ENCODE measurements at places on chromosomes 5 and 9.

DNA sequence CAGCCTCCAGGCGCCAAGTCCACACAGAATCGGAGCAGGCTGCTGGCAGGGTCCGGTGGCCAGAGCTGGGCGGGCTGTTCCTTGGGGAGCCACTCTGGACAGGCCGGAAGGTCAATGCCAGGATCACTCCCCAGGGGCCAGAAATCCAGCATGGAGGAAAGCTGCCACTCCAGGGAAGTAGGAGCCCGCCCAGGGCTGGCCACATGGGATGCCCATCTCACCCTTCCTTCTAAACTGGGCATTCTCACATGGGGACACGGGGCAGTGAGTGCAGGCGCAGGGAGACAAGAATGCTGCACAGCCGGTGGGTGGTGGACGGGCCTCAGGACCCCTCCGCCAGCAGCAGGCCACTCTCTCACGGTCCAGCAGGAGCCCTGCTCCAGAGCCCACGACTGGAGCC is 58.2 kb downstream of the ADAMTS2 start:
- DNase-seq: peak; percentile 8

DNA sequence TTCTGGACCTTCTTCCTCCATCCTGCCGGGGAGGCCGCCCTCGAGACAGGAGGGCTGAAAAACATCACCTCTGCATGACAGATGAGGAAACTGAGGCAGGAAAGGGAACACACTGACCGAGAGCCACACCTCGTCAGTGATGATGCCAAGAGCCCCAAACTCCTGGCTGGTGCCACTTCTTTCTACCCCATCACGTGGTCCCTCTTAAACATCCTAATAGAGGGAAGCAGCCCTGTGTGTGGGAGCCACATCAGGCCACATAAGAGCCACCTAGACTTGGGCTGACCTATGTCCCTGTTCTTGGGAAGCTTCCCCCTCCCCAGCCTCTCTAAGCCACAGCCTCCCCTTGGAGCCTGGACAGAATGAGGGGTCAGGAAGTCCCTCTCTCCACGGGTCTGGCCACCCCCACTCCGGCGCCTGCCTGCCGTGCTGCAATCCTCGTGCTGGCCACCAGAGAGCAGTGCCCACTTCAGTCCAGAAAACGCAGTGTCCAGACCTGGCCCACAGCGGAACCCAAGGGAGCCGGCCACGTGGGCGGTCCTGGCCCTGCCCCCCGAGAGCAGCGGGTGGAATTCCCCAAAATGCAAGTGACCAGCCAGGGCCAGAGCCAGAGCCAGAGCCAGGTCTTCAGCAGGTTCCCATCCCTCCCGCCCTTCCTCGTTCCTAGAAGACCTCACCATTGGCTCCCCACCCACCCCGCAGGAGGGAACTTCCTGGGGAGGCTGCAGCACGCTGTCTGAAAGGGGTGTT is 54.7 kb upstream of the SARDH start:
- peak; percentile 79 for DNase-seq

GRCh38 chr5:57436586-57436985 is 46.0 kb downstream of the ACTBL2 start:
- DNase-seq: no peak

GRCh38 chr5:74546796-74547195 is 93.7 kb downstream of the ENC1 start:
- DNase-seq: no peak

DNA sequence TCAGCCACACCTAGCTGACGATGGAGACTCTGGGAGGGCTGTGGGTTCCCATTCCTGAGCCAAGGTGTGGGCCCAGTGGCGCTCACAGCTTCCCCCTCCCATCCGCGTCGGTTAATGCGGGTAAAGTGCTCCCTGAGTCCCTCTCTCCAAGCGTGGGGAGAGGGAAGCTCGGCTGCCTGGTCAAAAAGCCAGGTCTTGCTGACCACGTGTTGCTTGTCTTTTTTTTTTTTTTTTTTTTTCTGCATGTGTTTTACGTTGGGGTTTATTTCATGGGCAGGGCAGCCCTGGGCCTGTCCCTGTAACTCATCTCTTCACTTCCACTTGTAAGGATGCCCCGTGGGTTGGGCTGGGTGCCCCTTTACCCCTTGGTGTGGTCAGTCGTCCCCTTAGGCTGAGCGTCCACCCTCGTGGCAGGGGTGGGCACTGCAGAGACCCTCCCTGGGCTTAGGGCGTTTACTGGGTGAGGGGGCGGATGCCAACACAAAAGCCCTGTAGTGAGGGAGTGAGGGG is 11.9 kb downstream of the NKD2 start:
- peak; percentile 11 for DNase-seq

DNA sequence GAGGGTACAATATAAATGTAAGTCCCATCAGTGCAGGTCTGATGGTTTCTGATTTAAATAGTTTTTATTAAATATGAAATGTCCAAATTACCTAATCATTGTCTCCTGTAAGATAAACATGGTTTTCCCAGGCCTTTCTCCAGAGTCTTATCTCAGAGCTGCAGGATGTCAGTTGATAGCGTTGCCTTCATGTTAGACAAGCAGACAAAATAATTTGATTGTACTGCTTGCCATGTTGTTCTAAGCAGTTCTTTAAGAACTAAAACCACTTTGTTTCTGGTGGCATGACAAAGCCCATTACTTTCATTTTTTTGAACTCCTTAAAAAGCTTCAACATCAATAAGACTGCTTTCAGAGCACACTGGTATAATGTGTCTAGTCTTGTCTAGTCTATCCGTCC is 1073.5 kb downstream of the MAT2B start:
- DNase-seq: no peak

GRCh38 chr9:10875752-10876151 is 262.9 kb upstream of the PTPRD start:
- DNase-seq: no peak

GRCh38 chr9:16640649-16641048 is 229.8 kb downstream of the BNC2 start:
- DNase-seq: no peak

DNA sequence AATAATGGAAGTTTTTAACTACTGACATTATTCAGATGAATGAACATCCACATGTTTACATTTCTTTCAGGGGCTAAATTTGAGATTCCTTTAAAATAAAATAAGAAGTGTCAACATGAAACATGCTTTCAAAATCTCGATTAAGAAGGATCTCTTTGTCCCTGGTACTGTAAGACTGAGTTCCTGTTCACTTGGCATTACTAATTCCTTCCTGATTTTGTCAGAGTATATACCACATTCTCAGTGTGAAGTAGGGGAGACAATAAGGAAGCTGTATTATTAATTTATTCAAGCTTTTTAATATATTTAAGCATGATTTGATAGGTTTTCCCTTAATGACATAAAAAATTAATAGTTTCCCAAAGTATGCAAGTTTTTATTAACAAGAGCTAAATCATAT is 81.5 kb upstream of the GRHPR start:
- DNase-seq: no peak

GRCh38 chr5:158175934-158176481 is 317.1 kb upstream of the CLINT1 start:
- DNase-seq: no peak

- DNase-seq: no peak
Observed at GRCh38 chr9:135152614-135153334, 65.3 kb downstream of the OLFM1 start.

DNA sequence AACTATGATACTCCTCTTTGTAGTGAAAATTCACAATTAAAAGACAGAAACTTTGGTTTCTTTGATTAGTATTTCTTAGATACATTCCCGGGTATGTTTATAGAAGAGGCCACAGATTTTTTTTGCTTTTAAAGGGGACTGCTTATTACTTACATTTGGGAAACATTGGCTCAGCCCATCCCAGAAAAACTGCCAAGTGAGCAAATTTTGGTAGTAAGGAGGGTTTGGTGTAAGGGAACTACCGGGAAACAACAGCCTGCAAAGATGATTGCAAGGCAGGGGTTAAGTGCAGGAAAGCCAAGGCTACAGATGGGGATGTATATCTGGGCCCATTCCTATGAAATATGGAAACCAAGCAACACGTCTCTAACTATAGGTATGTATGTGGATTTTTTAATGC is 88.8 kb upstream of the SAP30L start:
- no peak for DNase-seq

- no peak for DNase-seq
Observed at GRCh38 chr9:120668399-120668798, 45.9 kb downstream of the MEGF9 start.

DNA sequence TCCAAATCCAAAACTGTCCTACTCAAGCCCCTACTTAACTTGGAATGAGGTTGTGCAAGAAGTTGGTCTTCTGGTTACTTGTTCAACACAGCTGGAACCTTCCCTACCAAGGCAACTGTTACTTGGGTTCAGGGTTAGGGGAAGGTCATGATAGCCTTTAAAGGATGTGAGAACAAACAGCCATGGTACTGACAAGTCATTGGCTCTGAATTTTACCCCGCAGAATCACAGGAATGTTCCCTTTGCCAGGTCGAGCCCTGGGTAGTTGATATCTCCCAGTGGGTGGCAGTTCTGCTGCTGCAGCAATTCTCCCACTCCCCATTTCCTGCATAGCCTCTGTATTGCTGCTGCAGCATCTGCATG is 396.1 kb upstream of the MPDZ start:
- no peak for DNase-seq

GRCh38 chr5:180433032-180433422 is 61.2 kb upstream of the CNOT6 start:
- no peak for DNase-seq

DNA sequence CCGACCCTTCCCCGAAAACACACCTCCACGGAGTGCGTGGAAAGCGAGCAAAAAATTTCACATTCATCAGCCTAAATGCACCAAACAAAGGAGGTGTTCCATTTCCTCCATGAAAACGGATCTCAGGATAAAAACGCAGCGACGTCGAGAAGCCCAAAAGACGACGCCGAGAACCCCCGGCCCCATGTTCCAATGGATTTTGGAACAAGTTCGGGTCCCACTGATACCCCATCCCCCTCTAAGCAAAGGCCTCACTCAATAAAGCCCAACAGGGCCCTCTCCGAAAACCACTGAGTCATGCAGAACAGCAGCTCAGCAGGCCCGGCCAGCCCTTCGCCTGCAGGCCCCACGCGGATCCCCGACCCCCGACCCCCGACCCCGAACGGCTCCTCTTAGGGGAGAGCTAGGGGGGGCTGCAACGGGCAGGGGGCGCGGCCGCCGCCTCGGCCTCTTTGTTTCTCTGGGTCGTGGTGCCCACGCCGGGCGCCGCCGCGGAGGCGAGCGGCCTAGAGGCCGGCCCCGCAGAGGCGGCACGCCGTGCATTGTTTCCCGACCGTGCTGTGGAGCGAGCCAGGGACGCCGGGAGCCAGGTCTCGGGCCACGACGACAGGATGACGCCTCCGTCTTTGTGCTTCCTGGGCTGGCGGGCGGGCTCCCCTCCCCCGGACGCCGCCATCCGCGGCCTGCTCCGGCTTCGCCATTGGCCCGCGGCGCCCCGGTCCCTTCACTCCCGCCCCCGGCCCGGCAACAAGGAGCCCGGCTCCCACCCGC is 915 bp downstream of the ZFAND5 start:
- DNase-seq: peak; percentile 81

DNA sequence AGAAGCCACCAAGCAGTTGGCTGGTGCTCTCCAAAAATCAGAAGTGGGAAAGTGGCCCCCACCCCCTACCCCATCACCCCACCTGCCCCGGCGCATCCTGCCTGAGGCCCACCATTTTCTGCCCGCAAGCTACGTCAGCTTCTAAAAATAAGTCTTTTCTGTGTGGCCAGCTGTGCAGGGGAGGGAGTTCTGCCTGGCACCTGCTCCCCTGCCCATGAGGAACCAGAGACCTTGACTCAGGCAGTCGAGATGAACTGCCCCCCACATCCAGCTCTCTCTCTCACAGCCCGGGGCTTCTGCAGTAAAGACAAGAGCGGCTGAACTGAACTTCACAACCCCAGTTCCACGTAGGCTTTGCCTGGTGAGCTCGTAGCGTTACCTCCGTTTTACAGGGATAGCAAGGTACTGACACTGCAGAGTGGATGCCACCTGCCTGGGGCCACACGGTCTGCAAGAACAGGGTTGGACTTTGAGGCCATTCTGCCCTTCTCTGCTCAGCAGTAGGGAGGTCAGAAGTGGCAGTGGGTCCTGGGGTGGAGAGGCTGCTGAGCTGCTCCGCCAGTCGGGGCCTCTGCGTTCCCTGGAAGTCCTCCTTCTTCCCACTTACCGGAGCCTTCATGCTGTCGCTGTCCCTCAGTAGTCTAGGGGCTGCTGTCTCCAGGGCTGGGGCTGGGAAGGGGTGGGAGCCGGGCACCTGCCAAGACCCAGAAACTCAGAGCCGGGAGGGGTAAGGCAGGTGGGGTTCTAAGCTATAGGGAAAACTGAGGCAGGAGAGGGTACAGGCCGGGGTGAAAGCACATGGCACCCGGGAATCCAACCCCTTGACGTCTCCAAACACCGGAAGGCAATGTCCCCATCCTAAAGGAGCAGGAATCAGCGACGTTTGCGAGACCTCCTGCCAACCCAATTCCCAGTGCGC is 781 bp downstream of the ST6GALNAC4 start:
- DNase-seq: no peak

GRCh38 chr9:98067184-98067583 is 10.7 kb downstream of the NANS start:
- DNase-seq: no peak

GRCh38 chr5:106127341-106127781 is 1543.4 kb downstream of the EFNA5 start:
- no peak for DNase-seq

DNA sequence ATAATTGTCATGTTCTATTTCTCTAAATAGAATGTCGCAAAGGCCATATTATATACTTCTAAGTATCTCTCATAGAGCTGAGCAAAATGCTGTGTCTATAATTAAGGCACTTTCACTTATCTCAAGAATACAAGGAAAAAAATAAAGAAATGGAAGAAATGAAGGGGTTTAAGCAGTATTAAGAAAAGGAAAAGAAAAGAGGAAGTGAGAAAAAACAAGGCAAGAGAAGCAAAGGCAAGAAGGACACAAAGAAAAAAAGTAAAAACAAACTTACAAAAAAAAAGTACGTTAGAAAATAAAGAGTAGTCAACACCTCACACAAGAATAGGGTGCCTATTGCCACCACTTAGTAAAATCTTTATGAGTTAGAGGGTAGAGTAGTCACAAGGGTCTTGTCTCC is 506.2 kb downstream of the GABRG2 start:
- DNase-seq: no peak

GRCh38 chr5:133398646-133399101 is 213.7 kb downstream of the FSTL4 start:
- no peak for DNase-seq

DNA sequence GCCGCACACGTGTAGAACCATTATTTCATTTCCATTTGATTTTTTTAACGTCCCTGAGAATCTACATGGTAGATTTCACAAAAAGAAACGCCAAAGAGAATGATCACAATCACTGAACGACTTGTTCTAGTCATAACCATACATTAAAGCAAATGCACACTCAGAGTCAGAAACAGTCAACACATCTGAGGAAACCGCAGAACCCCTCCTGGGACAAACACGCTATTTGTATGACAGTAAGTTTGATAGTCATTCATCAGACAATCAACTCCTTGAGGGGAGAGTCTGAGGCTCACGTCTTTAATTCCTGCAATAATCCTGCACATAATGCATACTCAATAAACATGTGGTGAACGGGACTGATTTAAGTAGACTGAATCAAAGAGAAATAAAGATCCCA is 129.2 kb downstream of the MED27 start:
- no peak for DNase-seq

DNA sequence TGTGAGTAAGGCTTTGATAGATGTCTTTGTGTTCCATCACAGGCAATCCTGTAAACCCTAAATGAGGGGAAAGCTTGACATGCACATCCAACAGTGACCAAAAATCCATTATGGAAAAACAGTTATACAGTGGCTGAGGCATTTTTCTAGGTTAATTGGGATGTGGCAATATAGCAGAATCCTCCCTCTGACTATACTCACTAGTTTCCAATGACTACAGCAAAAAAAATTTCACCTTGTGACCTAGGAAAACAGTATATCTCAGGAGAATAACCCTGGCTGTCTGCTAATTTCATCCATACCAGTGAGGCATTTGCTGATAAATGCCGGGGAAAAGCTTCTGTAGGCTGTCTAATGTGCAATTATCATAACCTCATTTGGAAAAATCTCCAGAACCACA is 49.9 kb upstream of the SNCAIP start:
- no peak for DNase-seq
